Stimulated activated CD8-positive, alpha-beta memory T cell treated with anti-CD3 and anti-CD28 coated beads, Interleukin-2, amount 100 ng/mL, for 48 hours (primary cell): ENCODE measurements at places on chromosomes 16 and 17.

- no peak for DNase-seq
These were observed 30.6 kb downstream of the LYRM1 start for GRCh38 chr16:20931066-20931600.

DNA sequence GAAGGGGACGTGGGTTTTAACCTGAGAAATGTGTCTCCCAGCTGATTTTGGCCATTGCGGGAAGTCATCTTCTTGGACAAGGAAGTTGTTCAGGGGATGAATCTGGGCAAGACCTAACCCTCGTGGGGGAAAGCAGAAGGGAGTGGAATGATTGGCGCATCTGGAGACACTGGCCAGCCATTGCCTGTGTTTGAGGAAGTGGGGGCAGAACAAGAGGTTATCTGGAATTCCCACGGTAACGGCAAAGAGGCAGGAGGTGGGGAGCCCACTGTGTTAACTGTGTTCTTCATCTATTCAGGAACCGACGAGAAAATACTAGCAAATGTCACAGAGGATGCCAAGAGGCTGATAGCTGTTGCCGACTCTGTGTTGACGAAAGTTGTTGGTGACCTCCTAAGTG lies 66.9 kb downstream of the RNF213 start:
- DNase-seq = no peak

DNA sequence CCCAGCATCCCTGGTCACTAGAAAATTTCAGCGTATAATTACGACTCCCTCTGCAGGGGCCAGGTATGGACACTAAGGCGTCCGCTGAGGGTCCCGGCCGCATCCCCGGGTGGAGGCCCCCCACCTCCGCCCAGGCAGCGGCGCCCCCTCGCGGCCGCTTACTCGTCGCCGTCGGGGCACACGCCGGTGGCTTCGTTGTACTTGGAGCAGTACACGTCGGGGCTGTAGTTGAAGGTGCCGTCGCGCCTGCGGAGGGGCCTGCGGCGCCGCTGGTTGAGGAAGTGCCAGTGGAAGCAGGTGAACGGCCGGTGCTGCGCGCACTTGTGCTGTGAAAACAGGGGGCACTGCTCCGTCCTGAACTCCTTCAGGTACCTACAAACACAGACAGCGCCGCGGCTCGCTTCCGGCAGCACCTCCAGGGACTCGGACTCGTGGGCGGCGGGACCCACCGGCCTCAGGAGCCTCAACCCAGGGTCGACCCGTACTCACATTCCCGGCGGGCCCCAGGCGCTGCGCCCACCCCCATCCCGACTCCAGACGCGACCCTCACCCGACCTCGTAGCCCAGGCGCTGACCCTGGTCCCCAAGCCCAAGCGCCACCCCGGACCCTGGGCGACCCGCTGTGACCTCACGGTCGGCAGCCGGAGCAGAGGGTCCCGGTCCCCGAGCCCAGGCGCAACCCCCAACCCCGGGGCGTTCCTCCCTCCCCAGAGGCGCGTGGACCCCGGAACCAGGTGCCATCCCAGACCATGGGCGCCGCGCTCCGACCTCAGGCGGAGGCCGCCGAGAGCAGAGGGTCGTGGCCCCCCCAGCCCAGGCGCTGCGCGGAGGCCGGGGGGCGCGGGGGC lies 596 bp downstream of the UNKL start:
- DNase-seq = peak; percentile 54

DNA sequence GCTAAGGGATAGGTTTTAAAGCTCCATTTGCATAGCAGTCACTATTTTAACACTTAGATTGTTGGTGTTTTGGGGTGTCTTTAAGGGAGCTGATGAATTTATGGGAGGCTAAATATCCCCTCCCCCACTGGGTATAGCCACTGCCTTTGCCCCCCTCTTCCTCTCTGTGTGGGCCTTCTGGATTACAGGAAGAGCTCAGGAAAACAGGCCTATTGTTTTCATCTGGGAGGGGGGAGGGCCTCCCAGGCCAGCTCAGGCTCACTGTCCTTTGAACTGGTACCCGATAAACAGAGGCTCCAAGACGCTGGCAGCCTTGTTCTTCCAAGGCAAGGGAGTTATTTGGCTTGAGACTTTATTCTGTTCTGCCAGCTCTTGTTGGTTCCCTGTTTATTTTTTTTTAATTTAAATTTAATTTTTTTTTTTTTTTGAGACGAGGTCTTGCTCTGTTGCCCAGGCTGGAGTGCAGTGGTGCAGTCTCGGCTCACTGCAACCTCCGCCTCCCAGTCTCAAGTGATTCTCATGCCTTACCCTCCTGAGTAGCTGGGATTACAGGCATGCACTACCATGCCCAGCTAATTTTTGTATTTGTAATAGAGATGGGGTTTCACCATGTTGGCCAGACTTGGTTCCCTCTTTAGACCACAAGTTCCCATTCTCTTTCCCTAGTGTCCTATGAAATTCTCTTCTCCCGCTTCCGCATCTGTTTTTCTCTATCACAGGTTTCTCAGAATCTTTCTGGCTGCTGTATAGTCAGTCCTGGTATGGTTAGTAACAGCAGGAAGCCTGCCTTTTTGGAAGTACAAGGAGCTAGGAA lies 25.1 kb downstream of the MINK1 start:
- no peak for DNase-seq

- DNase-seq = no peak
These were observed 150.0 kb downstream of the VPS53 start for GRCh38 chr17:564526-565065.

DNA sequence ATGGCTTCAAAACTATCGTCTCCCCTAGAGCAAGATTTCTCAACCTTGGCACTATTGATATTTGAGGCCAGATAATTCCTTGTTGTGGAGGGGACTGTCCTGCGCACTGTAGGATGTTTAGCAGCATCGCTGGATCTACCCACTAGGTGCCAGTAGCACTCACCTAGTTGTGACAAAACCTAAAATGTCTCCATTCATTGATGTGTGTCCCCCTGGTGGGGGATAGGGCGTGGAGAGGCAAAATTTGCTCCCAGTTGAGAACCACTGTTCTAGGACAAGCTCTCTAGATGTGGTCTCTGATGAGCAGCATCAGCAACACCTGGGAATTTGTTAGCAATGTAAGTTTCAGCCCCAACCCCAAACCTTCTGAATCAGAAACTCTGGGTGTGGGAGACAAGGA lies 259.0 kb downstream of the XYLT1 start:
- DNase-seq = peak; percentile 18

DNA sequence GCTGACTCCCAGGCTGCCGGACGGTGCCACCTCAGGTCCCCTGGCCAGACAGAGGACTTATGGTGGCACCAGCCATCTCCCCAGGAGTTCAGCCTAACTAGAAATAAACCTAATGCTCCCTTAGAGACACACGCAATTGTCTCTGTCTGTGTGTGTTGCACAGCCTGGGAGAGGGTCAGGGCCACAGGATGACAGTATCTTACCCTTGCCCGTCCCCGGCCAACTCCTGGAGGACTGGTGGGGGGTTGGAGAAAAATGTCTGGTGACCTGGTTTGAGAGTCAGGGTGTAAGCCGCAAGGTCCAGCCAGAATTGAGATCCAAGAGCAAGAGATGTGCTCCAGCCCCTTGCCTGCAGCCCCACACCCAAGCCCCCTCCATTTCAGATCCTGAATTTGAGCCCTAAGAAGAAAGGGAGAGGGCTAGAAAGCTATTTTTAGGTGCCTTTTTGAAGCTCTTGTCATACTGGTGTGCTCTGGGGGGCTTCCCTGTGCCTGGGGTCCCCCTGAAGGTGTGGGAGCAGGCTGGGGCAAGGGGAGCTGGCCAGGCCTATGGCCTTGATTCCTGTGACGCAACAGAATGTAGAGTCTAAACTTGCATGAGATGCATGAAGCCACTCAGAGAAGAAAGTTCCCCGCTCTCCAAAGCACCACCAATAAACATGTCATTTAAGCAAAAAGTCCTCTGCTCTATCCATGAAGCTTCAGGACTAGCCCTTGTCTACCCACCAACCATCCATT lies 12.9 kb downstream of the ZNF319 start:
- no peak for DNase-seq

- no peak for DNase-seq
These were observed 25.5 kb upstream of the SOX9 start for GRCh38 chr17:72095316-72095715.
